ENCODE measurements at places on chromosomes 1 and 21.

- no peak for DNase-seq
Measured at GRCh38 chr1:73909043-73909562, 288.9 kb downstream of the LRRIQ3 start.

DNA sequence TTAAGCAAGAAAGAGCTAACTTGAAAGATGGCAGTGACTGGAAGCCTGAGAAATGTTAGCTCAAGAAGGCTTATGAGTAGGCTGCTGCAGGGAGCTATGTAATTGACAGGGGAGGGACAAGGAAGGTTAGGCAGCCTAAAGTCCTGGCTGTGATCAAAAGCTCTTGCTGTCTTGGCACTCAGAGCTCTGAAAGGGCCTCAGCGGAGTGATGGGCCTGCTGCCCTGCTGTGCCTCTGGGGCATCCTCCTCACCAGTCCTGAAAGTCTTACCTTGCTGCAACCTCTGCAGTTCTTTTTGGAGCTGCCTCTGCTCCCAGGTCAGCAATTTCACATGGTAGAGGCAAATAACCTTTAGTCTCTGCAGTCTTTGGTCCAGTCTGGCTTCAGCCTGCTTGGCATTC, 1.8 kb downstream of the CCDC190 start:
- no peak for DNase-seq

DNA sequence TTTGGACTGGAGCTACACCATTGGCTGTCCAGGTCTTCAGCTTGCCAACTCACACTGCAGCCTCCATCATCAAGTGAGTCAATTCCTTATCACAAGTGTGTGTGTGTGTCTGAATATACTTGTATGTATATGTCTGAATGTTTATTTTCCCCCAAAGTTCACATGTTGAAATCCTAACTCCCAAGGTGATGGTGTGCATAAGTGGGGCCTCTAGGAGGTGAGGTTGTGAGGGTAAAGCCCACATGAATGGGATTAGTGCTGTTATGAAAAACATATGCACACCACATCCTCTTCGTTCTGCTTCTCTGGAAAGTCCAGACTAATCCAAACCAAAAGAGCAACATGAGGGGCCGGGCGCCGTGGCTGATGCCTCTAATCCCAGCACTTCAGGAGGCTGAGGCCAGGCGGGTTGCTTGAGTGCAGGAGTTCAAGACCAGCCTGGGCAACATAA, 48.7 kb upstream of the LBR start:
- no peak for DNase-seq

- no peak for DNase-seq
Measured at GRCh38 chr1:154896771-154897286, 26.7 kb upstream of the KCNN3 start.

- no peak for DNase-seq
Measured at GRCh38 chr21:39452970-39453342, 1.2 kb downstream of the SH3BGR start.

DNA sequence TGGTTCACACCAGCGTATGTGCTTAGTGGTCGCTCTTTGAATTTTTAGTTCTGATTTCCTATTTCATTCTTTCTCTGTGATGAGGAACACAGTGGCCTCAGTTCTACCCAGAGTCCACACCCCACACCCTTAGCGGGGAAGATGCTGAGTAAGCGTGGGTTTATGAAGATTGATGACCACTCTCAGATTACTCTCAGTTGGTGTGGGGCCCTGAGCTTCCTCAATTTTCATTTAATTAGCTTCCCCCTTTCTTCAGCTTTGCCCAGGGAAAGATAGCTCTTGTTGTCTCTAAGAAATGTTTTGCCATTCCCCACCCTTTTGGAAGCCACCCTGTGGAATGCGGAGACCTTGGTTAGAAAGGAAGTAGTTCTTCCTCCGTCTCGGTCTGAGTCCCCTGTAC, 299.9 kb upstream of the PROX1 start:
- no peak for DNase-seq

DNA sequence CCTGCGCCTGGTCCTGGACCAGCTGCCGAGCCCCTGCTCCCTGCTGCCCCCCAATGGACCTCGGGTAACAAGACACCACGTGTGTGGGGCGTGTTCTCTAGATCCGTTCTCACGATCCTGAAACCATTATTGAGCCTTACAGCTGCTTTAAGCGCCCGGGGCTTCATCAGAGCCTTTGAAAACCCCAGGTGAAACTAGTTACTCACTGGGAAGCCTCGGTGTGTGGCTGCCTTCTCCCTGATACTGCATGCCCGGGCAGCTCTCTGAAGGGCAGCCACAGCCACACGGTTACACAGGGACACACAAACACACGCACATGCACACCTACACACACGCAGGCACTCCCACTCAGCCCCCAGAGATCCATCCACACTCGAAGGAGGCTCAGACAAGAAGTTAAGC, 5.3 kb downstream of the HES2 start:
- peak; percentile 26 for DNase-seq

- no peak for DNase-seq
Measured at GRCh38 chr21:39969691-39970364, 102.6 kb downstream of the PCP4 start.
